ENCODE measurements at places on chromosomes 2 and 18. TPM values are rescaled to one million over a fixed set of nuclear protein-coding genes. Genes with fewer than 3 reads are reported as not detected.

GNLY gene
- total RNA-seq = not detected

CEBPZ gene
- 54.7 TPM for total RNA-seq

EFEMP1 gene
- 440 TPM for total RNA-seq

KCNJ3 gene
- total RNA-seq = not detected

SPIRE1 gene
- 63.8 TPM for total RNA-seq

DLX2 gene
- total RNA-seq = 9.9 TPM

SPATA3 gene
- not detected for total RNA-seq

RPS27A gene
- total RNA-seq = 1,156 TPM

FSHR gene
- not detected for total RNA-seq

CROCC2 gene
- total RNA-seq = not detected

SCYGR4 gene
- total RNA-seq = not detected

CNOT9 gene
- total RNA-seq = 53.3 TPM

THSD7B gene
- total RNA-seq = not detected

FAM110C gene
- total RNA-seq = 37.3 TPM

SPHKAP gene
- not detected for total RNA-seq

CERKL gene
- total RNA-seq = not detected

LRRC30 gene
- not detected for total RNA-seq

DNAJC5G gene
- total RNA-seq = not detected

SALL3 gene
- total RNA-seq = not detected

STON1 gene
- 2.5 TPM for total RNA-seq

OTOF gene
- not detected for total RNA-seq

UGT1A5 gene
- total RNA-seq = 1.3 TPM

AKAIN1 gene
- total RNA-seq = not detected

ZSWIM2 gene
- not detected for total RNA-seq

SERPINB10 gene
- total RNA-seq = not detected

CD226 gene
- 5.2 TPM for total RNA-seq
